ENCODE measurements at places on chromosomes 11 and 22. TPM values are rescaled to one million over a fixed set of nuclear protein-coding genes. Genes with fewer than 3 reads are reported as not detected.

The PRR33 gene
- not detected for total RNA-seq

The BDNF gene
- total RNA-seq = not detected

The C11orf87 gene
- not detected for total RNA-seq

The SMC1B gene
- total RNA-seq = 0.06 TPM

GRCh38 chr11:12679471-12679870 lies 5.2 kb downstream of the TEAD1 start:
- no peak overlapping the region for H3K27ac ChIP-seq
- no peaks in the 10 kb centered on the region for H3K4me1 ChIP-seq
- H3K36me3 ChIP-seq = no peaks in the 10 kb centered on the region
- no peak for DNase-seq
- H3K27me3 ChIP-seq = peaks cover 30% of the 10 kb centered on the region

DNA sequence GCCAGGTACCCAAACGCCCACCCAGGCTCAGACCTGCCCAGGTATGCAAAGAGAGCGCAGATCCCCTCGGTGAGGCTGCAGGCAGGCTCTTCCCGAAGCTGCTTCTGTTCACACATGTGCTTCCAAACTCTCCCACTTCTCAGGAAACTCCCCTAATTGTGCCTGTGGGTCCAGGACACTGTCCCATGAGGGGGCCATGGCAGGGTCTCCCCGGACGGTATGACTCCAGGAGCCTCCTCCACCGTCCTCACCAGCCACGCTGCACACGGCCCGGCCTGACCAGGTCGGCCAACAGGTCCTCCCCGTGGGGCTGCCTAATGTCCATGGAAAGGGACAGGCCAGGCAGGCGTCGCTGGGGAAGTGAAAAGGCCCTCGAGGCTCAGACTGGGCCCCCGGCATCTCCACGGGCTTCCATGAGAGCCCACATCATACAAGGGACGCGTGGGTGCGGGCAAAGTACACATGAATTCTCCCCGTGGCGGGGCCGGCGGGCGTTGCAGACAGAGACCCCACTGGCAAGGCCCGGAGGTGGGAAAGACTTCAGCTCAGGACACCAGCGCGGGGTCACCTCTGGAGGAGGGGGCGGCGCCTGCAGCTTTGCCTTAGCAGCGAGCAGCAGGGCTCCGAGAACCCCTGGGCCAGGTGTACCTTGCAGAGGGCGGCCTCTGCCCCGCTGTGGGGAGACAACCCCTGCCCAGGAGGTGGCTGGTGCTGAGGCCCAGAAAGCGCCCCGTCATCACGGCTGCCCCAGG lies 526.1 kb downstream of the BRD1 start:
- no peak overlapping the region for H3K4me3 ChIP-seq
- H3K4me1 ChIP-seq = no peaks in the 10 kb centered on the region
- no peak for DNase-seq

DNA sequence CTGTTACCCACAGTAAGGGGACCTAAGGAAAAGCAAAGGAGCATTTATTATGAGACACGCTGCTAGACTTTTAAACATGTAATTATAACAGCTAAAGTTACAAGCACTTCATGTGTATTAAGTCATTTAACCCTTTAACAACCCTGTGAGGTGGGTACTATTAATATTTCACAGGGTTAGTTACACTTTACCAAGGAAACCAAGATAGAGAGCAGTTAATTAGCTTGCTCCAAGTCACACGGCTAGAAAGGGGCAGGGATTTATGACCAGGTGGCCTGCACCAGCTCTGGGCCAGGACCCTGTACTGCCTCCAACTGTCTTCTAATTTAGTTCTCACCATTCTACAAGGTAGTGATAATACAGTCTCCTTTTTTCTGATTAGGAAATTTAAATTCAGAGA lies 74.9 kb downstream of the RPL27A start:
- no peaks in the 10 kb centered on the region for H3K36me3 ChIP-seq
- no peak for DNase-seq
- H3K4me1 ChIP-seq = no peaks in the 10 kb centered on the region
- no peak overlapping the region for H3K27ac ChIP-seq
- H3K4me3 ChIP-seq = no peak overlapping the region
- no peaks in the 10 kb centered on the region for H3K27me3 ChIP-seq

GRCh38 chr22:46754110-46754799 lies 8.2 kb upstream of the TBC1D22A start:
- no peaks in the 10 kb centered on the region for H3K27me3 ChIP-seq
- DNase-seq = peak; percentile 24

- no peak overlapping the region for H3K27ac ChIP-seq
- DNase-seq = no peak
- no peak overlapping the region for H3K4me3 ChIP-seq
- H3K4me1 ChIP-seq = peaks cover 3% of the 10 kb centered on the region
Measured at GRCh38 chr11:77206264-77207018, 78.4 kb downstream of the MYO7A start.

DNA sequence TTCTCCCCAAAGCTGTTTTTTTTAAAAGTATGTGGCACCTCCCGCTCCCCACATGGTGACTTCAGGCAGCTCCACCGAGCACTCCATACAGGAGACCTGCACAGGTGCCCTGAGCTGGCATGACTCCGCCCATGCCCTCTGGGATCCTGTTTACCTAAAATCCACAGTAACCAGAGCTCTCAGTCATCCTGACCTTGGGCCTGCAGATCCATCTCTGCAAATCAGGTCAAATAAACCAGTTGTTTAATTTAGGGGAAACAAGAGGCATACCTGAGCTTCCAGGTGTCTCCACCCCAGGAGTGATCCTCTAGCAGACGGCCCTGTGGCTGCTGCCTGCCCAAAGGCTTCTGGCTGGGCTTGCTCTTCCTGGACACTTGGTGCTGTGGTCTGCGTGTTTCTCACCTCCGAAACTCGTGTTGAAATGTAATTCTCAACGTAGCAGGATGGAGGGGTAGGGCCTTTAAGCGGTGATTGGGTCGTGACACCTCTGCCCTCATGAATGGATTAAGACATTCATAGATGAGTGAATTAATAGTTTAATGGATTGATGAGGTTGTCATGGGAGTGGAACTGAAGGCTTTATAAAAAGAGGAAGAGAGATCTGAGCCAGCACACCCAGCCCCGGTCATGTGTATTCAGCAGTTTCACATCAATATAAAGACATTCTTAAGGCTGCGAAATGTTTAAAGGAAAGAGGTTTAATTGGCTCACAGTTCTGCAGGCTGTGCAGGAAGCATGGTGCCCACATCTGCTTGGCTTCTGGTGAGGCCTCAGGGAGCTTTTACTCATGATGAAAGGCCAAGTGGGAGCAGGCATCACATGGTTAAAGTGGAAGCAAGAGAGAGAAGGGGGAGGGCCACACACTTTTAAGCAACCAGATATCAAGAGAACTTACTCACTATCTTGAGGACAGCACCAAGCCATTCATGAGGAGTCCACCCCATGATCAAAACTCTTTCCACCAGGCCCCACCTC lies 34.1 kb downstream of the LINC01488 start:
- no peaks in the 10 kb centered on the region for H3K36me3 ChIP-seq
- no peaks in the 10 kb centered on the region for H3K4me1 ChIP-seq
- no peak for DNase-seq
- no peak overlapping the region for H3K4me3 ChIP-seq
- H3K27ac ChIP-seq = no peak overlapping the region

- H3K36me3 ChIP-seq = peaks cover 5% of the 10 kb centered on the region
- no peak overlapping the region for H3K27ac ChIP-seq
- no peak for DNase-seq
- no peak overlapping the region for H3K4me3 ChIP-seq
- H3K4me1 ChIP-seq = no peaks in the 10 kb centered on the region
Measured at GRCh38 chr22:42637555-42637954, 2.8 kb downstream of the ATP5MGL start.

GRCh38 chr11:57248780-57249383 lies 11.8 kb upstream of the APLNR start:
- no peaks in the 10 kb centered on the region for H3K4me1 ChIP-seq
- DNase-seq = no peak
- H3K27me3 ChIP-seq = peaks cover 9% of the 10 kb centered on the region
- no peaks in the 10 kb centered on the region for H3K36me3 ChIP-seq

DNA sequence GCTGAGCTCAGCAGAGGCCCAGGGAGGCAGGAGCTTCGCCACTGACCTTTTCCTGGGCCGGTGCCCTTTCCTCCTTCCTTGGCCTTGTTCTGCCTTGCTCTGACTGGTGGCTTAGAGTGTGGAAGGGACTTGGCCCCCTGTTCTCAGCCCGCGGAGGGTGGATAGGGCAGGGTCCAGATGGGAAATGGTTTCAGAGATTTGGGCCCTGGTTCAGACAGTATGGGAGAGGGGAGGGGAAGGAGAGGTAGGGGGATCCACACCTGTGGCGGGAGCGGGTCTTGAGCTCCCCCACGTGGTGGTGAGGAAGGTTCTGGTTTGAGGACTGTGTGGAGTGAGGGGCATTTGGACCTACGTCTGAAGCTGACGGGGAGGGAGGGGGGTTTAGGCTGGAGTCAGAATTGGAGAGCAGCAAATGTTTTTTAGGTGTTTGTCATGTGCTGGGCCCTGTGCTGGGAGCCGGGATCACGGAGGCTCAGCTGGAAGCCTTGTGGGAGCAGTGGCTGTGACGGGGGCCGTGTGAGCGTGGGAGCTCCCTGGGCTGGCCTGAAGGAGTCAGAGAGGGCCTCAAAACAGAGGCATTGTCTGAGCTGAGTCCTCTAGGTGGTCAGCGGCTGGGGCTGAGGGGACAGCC lies 27.2 kb downstream of the SHANK3 start:
- no peaks in the 10 kb centered on the region for H3K36me3 ChIP-seq
- no peak for DNase-seq
- H3K27ac ChIP-seq = no peak overlapping the region
- H3K4me3 ChIP-seq = no peak overlapping the region
- peaks cover 5% of the 10 kb centered on the region for H3K4me1 ChIP-seq

DNA sequence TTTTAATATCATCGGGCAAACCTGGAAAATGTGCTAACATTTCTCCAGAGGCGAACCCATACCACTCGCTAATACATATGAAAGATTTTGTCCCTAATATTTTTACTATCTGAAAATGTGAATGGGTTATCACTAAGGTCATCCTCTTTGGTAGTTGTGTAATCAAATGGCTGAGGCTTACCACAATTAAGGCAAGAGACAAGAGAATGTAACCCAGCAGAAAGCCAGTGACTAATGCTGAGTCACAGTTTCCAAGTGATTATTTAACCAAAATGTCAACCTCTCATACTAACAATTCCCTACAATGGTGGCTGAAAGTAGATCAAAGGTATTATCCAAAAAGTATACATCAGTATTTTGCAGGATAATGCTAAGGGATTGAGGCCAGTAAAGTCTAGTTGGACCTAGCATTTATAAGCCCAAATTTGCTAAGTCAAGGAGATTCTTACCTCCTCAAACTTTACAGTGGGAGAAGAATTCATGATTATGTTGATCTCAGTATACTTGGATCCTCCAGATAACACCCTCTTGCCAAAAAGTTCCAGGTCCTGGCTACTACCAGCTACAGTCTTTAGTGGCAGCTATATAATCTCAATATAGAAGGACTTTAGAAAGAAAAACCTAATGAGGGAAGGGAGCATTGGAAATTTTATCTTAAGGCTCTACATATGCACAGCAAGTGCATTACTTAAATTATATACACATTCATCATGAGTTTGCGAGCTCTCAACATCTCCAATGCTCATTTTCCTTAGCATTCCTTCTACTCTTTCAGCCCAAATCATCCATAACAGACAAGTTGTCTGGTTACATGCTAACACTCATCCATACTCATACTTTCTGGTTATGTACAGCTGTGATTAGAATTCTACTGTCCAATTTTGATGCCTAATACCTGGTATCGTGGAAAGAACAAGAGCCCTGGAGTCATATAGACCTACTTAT lies 25.4 kb downstream of the SIK3 start:
- no peak overlapping the region for H3K27ac ChIP-seq
- no peaks in the 10 kb centered on the region for H3K36me3 ChIP-seq
- DNase-seq = no peak
- H3K4me1 ChIP-seq = peaks cover 14% of the 10 kb centered on the region

GRCh38 chr11:102061276-102061675 lies 14.0 kb downstream of the CFAP300 start:
- H3K4me3 ChIP-seq = no peak overlapping the region
- no peaks in the 10 kb centered on the region for H3K36me3 ChIP-seq
- no peak for DNase-seq
- H3K4me1 ChIP-seq = no peaks in the 10 kb centered on the region

GRCh38 chr11:128399251-128400121 lies 187.9 kb downstream of the ETS1 start:
- no peaks in the 10 kb centered on the region for H3K36me3 ChIP-seq
- H3K4me3 ChIP-seq = no peak overlapping the region
- no peak for DNase-seq
- H3K4me1 ChIP-seq = no peaks in the 10 kb centered on the region

All from T-cell (primary cell).